ENCODE measurements at places on chromosomes 7 and 10.

- DNase-seq = no peak
Measured at GRCh38 chr10:97886286-97886685, 36.6 kb downstream of the GOLGA7B start.

GRCh38 chr7:46932676-46933424, 649.1 kb downstream of the TNS3 start:
- peak; percentile 99 for DNase-seq

DNA sequence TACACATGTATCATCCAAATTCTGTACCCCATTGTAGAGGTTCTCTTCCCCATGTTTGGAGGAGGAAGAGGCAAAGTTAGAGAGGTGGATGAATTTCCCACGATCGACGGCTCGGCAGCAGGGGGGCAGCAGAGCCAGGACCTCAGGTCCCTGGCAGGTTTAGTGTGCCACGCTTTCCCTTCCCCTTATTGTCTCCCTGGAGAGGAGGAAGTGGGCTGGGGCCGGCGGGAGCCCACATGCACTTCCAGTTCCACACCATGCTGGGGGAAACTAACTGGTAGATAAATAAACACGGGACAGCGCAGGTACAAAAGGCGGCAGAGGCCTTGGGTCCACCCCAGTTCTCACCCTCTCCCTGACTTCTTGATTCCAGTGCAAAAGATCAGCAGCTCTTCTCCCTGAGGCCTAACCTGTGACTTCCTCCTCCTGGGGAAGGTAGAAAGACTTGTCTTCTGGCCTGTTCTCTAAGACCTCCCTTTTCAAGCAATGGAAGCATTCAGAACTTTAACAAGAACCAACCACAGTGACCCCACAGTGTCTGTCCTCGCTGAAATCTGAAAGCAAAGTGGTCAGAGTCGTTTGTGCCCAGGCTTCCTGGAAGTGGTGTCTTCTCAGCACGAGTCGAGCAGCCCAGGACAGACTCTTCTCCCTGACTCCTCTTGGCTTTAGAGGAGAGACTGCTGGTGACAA, 30.5 kb upstream of the SRGN start:
- DNase-seq = no peak

DNA sequence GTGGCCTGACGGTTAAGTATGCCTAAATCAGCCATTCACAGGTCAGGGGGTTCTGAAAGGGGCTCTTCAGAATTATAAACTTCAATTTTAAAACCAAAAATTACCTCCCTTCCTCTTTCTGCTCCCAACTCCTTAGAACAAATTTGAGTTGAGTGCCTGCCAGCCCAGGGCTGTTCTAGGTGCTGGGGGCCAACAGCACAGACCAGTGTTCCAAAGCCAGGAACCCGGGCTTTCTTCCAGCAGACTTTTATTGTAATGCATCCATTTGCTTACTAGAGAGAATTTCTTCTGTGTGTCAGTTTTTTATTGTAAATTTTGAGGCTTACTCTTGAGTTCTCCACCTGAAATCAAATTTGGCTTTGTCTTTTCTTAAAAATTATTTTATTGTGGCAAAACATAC, 238.5 kb downstream of the CACNB2 start:
- no peak for DNase-seq

GRCh38 chr7:143902332-143902899, 440 bp upstream of the TCAF1 start:
- DNase-seq = no peak

GRCh38 chr7:15854841-15855524, 168.5 kb upstream of the MEOX2 start:
- DNase-seq = no peak

DNA sequence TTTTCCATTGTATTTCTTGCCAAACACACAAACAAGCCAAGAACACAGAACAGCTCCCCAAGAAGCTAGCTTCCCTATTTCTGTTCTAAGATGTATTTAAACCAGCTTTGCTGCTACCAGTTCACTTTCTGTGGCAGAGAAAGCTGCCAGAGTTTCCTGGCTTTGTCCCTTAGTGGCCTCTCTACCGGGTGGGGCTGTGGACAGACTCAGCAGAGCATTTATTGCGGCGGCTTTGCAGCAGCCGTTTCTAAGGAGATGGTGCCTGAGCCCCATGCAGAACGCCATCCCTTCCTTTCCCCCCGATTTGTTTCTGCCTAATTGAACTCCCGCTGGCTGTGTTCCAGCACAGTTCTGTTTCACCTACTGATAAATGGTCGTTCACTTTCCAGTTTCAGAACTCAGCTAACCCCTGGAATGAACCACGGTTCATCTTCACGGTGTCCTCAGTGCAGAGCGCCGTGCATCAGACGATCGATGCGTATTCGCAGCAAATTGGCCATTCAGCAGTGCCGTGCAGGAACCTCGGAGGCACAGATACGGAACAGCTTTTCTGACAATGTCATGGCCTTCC, 33.8 kb upstream of the SFMBT2 start:
- no peak for DNase-seq

DNA sequence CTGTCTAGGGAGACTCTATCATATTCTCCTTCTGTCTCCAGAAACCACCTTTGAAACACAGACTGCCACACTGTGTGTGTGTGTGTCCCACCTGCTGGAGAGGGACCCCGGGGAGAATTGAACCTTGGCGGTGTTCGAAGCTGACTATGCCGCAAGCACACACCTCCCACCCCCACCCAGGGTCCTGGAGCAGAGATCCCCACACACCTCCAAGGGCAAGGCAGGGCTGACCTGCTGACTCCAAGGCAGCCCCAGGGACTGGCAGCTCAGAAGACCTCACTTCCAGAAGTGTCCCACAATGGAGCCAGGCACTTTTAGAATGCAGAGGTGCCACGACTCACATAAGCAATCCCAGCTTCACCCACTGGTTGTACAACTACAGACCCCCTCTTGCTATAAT, 13.1 kb downstream of the DRGX start:
- no peak for DNase-seq

DNA sequence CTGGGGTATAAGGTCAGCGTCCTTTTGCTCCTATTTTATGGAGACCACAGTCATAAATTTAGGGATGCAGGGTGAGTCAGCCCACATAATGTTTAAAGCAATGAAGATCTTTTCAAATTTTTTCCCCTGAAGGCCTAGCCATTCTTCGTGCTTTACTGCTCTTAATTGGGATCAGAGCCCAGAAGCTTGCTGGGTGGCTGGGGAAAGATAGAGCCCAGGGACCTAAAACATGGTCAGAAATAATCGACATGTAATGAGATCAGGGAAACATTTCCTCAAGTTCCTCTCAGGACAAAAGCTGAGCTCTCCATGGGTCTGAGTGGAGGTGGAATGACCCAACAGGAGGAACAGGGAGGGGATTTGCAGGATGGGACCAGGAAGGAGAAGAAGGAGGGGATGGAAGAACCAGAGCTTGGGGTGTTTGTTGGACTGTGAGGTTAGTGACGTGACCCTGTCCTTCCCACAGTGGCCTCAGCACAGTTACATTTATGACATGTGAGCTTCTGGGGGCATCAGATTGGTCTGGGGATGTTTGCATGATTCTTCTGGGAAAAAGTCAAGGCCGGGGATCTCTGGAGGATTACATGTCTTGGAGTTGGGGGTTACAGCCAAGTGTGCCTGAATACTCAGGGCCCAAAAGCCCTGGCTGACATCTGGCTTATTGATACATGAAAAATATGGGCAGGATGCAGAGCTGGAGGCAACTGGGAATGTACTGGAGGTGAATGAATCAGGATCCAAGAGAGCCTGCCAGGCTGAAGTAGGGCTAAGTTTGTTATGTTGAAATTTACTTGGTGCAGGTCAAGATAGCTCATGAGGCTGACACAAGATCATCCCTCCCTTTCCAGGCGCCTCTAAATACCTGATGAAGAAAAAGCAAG, 477.9 kb downstream of the RPS24 start:
- DNase-seq = no peak

DNA sequence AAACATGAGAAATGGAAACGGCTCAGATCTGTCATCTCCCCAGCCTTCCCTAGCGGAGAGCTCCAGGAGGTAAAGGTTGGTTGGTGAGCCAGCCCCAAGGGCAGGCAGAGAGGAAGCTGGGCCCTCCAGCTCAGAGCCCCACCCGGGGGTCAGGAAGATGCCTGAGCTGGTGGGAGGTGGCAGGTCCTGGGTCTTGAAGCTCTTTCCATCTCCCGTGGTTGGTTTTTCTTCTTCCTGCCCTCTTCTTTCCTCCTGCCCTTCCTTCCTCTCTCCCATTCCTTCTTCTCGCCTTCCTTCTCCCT, 384.2 kb upstream of the FOXK1 start:
- DNase-seq = no peak

GRCh38 chr10:92291921-92292845, 1.2 kb downstream of the MARCHF5 start:
- peak; percentile 7 for DNase-seq

DNA sequence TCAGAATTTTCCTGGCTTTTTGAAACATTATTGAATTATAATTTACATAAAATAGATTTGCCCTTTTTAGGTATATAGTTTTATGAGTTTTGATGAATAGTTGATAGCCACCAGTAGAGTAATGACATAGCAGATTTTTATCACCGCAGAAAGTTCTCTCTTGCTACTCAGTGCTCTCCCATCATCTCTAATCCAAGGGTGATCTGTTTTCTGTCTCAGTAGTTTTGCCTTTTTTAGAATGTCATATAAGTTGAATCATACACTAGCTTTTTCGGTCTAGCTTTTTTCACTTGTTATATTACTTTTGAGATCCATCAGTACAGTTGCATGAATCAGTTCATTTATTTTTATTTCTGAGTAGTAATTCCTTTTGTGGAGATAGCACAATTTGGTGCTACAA, 17.9 kb downstream of the RSBN1L start:
- no peak for DNase-seq

DNA sequence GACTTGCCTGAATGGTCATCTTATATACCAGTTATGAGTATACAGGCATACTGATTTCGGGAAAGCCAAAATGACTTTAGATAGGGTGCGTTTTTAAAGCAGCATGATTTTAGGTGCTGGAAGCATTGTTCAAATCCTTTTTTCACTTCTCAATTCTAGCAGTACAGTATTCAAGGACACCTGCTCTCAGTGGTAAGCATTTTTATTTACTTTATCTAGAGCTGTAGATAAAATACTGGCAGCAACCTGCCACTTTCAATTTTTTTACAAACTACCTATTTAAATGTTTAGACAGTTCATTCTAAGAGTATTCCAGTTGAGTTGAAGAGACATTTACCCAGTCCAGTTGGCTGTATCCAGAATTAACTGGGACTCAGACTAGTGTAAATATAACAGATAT, 33.6 kb downstream of the TMEM106B start:
- DNase-seq = no peak

GRCh38 chr7:74012842-74013249, 15.1 kb upstream of the ELN start:
- no peak for DNase-seq

DNA sequence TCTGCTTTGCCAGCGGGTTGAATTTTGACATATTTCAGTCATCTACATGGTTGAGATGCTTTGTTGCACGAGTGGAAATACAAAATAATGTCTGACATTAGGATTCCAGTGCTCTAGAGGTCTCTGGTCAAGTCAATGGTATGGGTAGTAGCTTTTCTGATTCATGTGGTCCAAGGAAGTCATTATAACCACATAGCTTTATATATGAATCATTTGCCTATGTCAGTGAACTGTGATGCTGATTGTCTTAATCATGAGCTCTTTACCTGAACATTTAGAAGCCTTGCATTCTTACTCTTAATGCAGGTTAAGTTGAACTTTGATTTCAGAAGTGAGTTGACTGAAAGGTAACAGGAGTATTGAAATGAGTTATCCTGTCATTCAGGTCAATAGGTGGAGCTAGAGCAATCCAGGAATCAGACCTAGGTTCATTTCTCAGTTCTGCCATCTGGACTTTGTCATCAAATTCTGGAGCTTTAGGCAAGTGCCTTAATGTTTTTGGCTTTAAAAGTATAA, 3.3 kb downstream of the MAPK8 start:
- peak; percentile 17 for DNase-seq

- no peak for DNase-seq
Measured at GRCh38 chr10:43808136-43808535, 159.5 kb upstream of the ZNF32 start.

DNA sequence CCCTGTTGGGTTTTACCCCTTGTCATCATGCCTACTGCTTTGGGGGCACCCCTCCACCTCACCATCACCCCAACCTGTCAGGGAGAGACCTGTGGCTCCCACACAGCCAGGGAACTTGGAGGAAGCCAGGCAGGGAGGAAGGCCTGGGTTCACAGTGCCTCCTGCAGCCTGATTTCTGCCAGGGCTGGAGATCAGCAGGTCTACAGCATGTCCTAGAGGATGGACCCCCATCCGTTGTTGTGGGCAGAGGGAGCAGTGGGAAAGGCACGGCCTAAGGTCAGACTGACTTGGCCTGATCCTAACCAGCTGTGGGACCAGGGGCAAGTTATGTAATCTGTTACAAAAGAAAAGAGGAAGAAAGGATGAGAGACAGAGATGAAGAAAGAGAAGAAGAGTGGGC, 28.2 kb downstream of the ZCCHC24 start:
- DNase-seq = no peak

DNA sequence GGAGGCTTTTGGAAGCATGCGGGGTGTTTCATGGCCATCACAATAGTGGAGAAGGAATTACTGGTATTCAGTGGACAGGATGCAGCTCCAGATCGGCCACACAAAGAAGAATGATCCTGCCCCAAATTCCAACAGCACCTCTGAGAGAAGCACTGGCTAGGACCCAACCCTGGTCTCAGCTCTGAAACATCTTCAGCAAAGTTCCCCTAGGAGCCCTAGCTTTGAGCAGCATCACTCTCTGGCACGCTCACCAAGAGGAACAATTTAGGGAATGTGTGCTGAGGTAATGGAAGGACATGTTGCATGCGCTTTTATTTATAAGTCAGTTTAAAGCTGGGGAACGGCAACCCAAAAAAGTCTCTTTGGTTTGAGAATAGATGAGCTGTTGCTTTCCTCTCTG, 5.5 kb upstream of the OPN1SW start:
- DNase-seq = peak; percentile 77

DNA sequence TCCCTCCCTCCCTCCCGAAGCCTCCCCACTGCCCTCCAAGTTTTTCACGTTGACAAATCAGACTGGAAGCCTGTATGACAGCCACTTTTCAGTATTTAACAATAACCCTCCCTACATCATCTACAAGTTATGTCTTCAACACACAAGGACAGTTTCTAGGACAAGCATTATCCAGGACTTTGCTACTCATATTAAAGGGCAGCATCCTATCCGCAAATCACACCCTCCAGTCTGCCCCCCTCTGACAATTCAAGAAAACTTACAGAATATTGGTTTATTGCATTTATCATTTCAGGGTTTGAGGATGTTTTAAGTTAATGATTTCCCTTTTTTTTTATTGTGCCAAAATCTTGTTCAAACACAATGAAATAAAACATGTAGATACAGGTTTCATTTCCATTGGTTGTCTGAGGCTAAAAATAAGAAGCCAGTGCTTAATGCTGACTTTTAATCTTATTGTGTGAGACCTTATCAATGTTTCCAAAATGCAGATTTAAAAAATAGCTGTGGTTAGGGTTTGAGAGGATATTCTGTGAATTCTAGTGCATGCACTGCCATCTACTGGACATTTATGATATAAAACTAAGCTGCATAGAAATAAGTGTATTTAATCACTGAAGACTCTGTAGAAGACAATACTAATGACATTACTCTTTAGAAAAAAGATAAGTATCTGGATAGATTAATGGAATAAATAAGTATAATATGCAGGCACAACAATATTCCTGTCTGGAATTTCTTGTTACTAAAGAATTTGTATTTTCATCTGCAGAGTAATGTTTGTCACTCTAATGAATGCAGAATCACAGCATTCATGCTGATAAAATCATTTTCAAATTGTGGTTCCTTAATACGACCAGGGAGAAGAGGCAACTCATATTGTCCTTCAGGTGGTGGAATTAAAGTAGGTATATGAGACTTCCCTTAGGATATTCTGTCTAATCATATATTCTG, 64.1 kb downstream of the CAV1 start:
- no peak for DNase-seq
